ENCODE measurements at places on chromosomes 1 and 21. TPM values are rescaled to one million over a fixed set of nuclear protein-coding genes. Genes with fewer than 3 reads are reported as not detected.

The EFNA1 gene
- total RNA-seq = 30.5 TPM

The RXFP4 gene
- total RNA-seq = not detected

The RAB25 gene
- total RNA-seq = not detected

The ZCCHC17 gene
- 41.8 TPM for total RNA-seq

The ARTN gene
- 0.27 TPM for total RNA-seq

The ANKRD35 gene
- 0.14 TPM for total RNA-seq

The ILDR2 gene
- total RNA-seq = 0.14 TPM

The GBP5 gene
- not detected for total RNA-seq

The FLG2 gene
- not detected for total RNA-seq

The CLCA4 gene
- not detected for total RNA-seq

The OPRD1 gene
- total RNA-seq = not detected

The A3GALT2 gene
- total RNA-seq = not detected

The OLIG2 gene
- total RNA-seq = not detected

The OR2T2 gene
- total RNA-seq = not detected

The ZNF648 gene
- not detected for total RNA-seq

The HNRNPCL1 gene
- not detected for total RNA-seq

The PTPN22 gene
- total RNA-seq = 15.8 TPM

The SMCP gene
- not detected for total RNA-seq

The RBM11 gene
- total RNA-seq = not detected

The CNIH3 gene
- total RNA-seq = 0.72 TPM

The CDC73 gene
- total RNA-seq = 42.5 TPM

The FCER1G gene
- not detected for total RNA-seq

The BSND gene
- not detected for total RNA-seq

The VWA1 gene
- total RNA-seq = 1.3 TPM

The SLAMF9 gene
- total RNA-seq = not detected

The PPP2R5A gene
- total RNA-seq = 53.2 TPM

The OVAAL gene
- total RNA-seq = not detected

The TSEN15 gene
- total RNA-seq = 46.5 TPM

The KRTAP19-1 gene
- not detected for total RNA-seq

The SYT2 gene
- total RNA-seq = not detected

The TAS1R1 gene
- total RNA-seq = not detected

The C1QC gene
- not detected for total RNA-seq

The PLA2G4A gene
- total RNA-seq = 52.8 TPM

The TNNI3K gene
- total RNA-seq = not detected

The OR2M2 gene
- not detected for total RNA-seq

The ERICH3 gene
- total RNA-seq = not detected

The TNFAIP8L2 gene
- not detected for total RNA-seq

The SGIP1 gene
- total RNA-seq = 22.3 TPM

The USH2A gene
- total RNA-seq = not detected

The SHISAL2A gene
- total RNA-seq = not detected

The C21orf91 gene
- total RNA-seq = 8.1 TPM

The CENPF gene
- total RNA-seq = 64.0 TPM

The DEPDC1 gene
- 45.5 TPM for total RNA-seq

The NPHS2 gene
- total RNA-seq = not detected

The CYP4A11 gene
- total RNA-seq = not detected

The LRRC42 gene
- total RNA-seq = 26.7 TPM

The LCK gene
- 0.13 TPM for total RNA-seq

The SNAPIN gene
- 46.0 TPM for total RNA-seq

The SPATA1 gene
- 1.1 TPM for total RNA-seq

The C4BPA gene
- not detected for total RNA-seq

The THEM4 gene
- total RNA-seq = 26.9 TPM

The ANKRD65 gene
- total RNA-seq = 0.07 TPM

The SLC16A4 gene
- 9.6 TPM for total RNA-seq

The ESPN gene
- 0.65 TPM for total RNA-seq

The YY1AP1 gene
- 42.7 TPM for total RNA-seq

The SUSD4 gene
- total RNA-seq = not detected

The PRRX1 gene
- total RNA-seq = 4.4 TPM

The AVPR1B gene
- not detected for total RNA-seq

The ITPKB gene
- 47.6 TPM for total RNA-seq
